ENCODE measurements at places on chromosomes 4 and X. TPM values are rescaled to one million over a fixed set of nuclear protein-coding genes. Genes with fewer than 3 reads are reported as not detected.
A peak's percentile ranks its signal among the peaks of the same experiment; 100 is the strongest.

GRCh38 chr4:118776157-118776954 lies 59.6 kb downstream of the SEC24D start:
- no peak for DNase-seq

UTP3 gene
- total RNA-seq = 14.8 TPM

GRCh38 chrX:3161681-3162080 lies 120.4 kb downstream of the ARSF start:
- DNase-seq = no peak

DNA sequence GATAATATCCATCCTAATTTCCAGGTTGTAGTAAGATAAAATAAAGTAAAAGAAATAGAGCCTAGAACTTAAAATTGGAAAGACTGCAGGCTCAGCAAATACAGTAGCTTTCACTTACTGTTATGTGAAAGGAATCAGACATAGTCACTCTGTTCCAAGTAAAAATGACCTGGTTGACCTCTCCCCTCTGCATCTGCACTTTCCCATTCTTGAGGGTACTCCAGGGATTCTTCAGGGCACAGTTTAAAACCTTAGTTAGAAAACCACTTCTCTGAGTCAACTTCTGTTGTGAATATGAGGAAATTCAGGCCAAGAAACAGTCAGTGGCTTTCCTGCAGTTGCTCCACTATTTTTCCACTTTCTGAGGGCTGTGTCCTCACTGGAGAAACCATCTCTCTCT lies 42.9 kb downstream of the FRAS1 start:
- no peak for DNase-seq

ADAM29 gene
- total RNA-seq = not detected

DNA sequence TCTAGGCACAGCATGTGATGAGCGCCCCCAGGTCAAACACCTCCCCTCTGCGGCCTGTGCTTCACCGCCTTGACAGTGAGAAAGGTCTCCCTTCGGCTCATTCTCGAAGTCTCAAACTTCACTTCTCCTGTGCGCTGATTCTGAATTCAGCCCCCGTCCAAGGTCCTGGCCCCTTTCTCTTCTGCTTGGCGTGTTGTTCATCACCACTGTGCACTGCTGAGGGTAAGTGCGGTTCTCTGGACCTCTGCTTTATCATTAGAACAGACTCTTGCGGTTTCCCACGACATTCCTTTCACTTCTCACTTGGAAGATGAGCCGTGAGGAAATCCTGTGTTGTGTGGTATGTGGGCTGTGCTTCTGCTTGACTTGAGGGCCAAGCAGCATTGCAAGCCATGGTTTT lies 11.9 kb downstream of the HTT-AS start:
- no peak for DNase-seq

GRCh38 chrX:73977542-73978169 lies 326.3 kb upstream of the ZCCHC13 start:
- DNase-seq = no peak

DNA sequence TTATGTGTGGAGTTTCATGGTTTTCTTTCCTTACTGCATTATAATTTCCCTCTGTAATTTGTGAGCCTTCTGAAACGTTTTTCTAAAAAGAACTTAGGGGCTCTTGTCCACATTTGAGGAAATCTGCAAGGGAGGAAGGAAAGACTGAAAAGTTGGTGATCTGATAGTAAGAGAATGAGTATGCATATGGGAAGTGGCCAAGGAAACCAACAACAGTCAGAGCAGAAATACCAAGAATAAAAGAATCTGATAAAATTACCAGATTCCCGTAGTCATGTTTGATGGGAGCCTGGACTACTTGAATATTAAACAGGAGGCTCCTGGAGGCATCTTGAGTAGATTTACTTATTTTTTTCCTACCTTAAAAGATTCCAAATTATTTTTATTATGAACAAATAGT lies 50.1 kb downstream of the MEPE start:
- DNase-seq = no peak

DNA sequence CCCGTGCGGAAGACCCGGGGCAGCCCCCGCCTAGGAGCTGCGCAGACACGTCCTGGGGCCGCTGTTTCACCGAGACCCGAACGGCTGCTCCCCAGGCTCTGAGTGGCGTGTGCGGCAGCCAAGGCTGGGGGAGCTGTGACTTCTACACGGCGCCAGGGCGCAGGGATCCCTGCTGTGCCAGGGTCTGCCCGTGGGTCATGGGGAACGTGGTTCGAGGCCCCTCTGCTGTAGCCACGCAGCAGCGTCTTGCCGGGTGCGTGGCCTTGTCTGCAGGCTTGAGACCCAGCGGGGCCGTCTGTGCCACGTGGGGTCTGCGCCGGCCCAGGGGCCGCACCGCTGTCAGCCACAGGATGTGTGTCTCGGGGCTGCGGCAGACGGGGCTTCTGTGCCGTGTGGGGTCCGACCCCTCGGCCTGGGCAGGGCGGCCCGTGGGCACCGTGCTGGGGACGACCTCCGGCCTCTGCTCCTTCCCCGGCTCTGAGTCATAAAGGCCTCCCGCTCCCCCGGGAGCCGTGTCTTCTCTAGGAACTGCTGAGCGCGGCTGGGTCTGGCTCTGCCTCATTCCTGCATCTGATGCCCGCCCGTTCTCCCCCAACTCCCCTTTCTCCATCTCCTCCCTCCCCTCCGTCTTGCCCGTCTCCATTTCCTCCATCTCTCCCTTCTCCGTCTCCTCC lies 12.7 kb upstream of the GTPBP6 start:
- peak; percentile 74 for DNase-seq

RELL1 gene
- total RNA-seq = 23.6 TPM

MAPK10 gene
- total RNA-seq = 4.1 TPM

STBD1 gene
- total RNA-seq = 29.4 TPM

TRAPPC2 gene
- 7.1 TPM for total RNA-seq

- no peak for DNase-seq
Measured at GRCh38 chr4:10075158-10075863, 41.3 kb downstream of the WDR1 start.

- DNase-seq = no peak
Measured at GRCh38 chr4:138269175-138269574, 27.0 kb upstream of the SLC7A11 start.

GRCh38 chr4:101418466-101418865 lies 71.1 kb upstream of the PPP3CA start:
- DNase-seq = no peak

- no peak for DNase-seq
Measured at GRCh38 chr4:4781936-4782707, 77.3 kb upstream of the MSX1 start.

MAGEC1 gene
- total RNA-seq = not detected

- no peak for DNase-seq
Measured at GRCh38 chrX:154731184-154731583, 19.7 kb downstream of the GAB3 start.

MAP7D2 gene
- 0.78 TPM for total RNA-seq

GRCh38 chr4:124095621-124096020 lies 616.9 kb downstream of the ANKRD50 start:
- no peak for DNase-seq

SLC49A3 gene
- 17.3 TPM for total RNA-seq

ZNF732 gene
- total RNA-seq = not detected

- no peak for DNase-seq
Measured at GRCh38 chrX:135393051-135393450, 28.7 kb upstream of the SMIM10L2A start.

GRCh38 chrX:123959281-123960063 lies 2.0 kb upstream of the STAG2 start:
- peak; percentile 73 for DNase-seq

DNA sequence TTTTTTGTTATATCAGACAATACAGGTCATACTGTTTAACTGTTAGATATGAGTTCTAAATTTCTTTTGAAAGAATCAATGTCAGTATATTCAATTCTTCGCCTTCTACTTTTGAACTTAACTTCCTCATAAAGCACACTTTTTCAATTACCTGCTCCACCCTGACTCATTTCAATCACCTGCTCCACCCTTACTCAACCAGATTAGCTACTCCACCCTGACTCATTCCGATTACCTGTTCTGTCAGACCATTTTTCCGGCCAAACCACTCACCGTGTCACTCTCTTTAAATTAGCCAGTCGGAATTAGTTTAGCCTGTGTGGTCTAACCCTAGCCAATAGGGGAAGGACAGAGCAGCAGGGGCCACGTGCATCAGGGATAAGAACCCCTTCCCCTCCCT lies 751.8 kb upstream of the POU3F4 start:
- no peak for DNase-seq

GRCh38 chr4:150826306-150826705 lies 188.8 kb downstream of the LRBA start:
- no peak for DNase-seq

DNA sequence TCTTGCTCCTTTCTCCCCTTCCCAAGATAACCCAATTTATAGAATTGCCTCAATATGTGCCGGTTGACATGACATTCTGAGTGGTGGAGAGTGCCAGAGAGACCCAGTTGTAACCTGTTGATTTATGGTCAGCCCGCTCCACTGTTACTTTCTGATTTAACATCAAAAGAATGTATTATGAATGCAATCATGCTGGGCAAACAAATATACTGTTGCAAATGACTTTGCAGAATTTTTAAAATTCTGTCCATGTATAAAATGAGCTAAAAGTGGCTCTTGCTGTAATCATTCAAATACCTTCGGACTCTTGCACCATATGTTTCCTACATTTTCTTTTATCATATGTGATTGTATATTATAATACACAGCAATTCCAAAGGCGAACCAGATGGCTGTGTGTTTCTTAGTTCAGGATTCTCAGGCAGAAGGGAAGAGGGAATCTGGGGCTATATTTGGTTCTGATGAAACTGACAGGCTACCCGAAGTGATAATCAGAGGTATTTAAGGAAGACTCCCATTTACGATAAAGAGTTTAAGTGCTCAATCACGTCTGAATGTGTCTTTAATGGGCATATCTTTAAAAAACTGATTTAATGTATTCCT lies 131.7 kb downstream of the CLCN4 start:
- DNase-seq = no peak

PRSS12 gene
- not detected for total RNA-seq

DNA sequence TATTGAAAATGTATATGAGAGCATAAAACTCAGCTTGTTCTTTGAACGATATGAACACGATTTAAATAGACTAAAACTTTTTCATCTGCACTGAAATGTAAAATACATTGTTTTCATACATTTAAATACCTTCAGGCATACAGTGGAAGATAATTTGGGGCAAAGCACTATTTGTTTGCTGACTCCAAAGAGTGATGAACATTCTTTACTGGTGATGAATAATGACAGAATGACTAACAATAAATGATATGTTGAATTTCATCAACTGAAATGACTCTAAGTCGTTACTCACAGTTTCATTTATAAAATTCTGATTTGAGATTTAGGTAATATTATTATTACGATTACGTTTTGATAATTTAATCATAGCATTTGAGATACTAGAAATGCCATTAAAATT lies 1160.1 kb downstream of the NLGN4X start:
- no peak for DNase-seq

- peak; percentile 44 for DNase-seq
Measured at GRCh38 chrX:13569479-13570260, at the start of gene EGFL6. TSS of gene EGFL6 (plus strand) at chrX:13569601. CDS start at chrX:13569862, 261 bp downstream.

DNA sequence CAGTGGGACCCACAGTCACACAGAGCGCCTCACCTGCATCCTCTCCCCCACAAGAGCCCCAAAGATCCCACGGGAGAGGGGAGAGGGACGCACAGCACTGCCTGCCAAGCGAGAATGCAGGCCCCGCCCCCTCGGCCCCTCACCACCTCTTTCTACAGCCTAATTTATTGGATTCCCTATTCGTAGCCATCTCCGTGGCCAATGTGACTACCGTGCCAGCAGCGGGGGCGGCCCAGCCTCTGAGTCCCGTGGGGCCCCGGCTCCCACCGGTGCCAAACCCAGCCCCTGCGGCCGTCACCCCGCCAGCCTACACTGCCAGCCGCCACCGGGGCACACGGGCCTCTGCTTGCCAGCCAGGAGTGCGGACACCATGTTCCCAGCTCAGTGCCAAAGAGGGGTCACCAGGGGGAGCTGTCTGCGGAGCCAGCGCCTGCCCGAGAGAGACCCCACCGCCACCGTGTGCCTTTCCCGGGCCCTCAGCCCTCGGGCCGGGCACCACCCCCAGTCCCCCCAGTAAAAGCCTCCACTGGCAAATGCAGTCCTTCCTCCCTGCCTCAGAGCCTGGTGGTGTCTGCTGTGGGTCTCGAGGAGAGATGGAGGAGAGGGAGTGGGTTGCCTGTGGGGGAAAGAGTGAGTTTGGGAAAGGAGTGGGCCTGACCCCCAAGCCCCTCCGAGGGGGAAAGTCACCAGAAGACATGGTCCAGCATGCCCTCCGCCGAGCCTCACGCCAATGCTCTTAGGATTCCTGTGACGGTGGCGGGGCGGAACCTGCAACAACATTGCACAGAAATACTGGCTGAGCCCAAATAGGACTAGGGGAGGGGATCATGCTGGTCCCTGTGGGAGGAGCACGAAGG lies 19.6 kb upstream of the PLXNB3 start:
- no peak for DNase-seq

C4orf36 gene
- total RNA-seq = 0.78 TPM

DNA sequence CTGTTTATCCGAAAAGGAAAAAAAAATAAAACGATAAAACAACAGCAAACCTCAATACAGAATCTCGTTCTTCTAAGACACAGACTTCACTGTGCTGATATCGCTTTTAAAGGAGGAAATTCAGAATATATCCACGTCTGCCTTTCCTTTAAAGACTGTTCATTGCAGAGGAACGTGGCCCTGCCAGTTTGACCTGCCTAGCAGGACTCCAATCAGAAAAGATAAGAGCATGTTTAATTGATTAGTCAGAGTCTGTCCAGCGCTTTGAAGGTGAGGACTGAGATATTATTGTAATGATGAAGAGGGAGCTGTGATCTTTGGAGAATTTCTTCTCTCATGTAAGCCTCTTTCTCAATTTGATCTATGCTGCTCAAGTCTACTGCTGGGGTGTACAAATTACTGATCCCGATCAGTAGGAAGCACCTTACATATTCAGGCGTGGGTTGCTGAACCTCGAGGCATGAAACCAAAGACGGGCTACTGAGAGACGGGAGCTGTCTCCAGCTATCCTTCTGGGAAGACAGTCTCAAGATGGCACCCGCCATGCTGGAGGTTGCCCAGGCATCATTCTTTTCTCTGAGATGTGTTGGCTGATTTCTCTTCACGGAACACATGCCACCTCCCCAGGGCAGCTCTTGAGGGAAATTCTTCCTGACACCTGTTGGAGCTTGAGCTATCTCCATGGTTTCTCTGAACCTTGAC lies 146.1 kb downstream of the SHOX start:
- no peak for DNase-seq

- no peak for DNase-seq
Measured at GRCh38 chr4:87529187-87529586, at the start of gene SPARCL1. TSS of gene SPARCL1 (minus strand) at chr4:87529376. CDS start at chr4:87499574, 29,802 bp downstream.

DNA sequence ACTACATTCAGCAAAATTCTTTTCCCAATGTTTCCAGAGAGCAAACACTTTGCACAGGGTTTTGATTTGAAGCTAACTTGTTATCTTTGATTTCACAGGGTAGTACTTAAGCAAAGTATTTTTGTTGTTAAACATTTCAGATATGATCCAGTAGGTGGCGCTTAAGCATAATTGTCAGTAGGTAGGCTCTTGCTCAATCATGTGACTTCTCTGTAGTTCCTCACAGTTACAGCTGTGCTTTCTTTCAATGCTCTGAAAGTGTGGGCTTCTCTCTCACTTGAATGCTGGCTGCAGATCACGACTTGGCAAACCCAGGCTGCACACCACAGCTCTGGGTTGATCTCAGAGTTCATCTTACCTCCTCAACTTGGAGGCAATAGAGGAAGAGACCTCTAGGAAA lies 1016.5 kb downstream of the SH3BGRL start:
- no peak for DNase-seq

- DNase-seq = no peak
Measured at GRCh38 chrX:119853444-119853843, 681 bp upstream of the UPF3B start.

GNRHR gene
- total RNA-seq = not detected

AFM gene
- not detected for total RNA-seq

GRCh38 chr4:164768516-164768915 lies 14.6 kb downstream of the SMIM31 start:
- DNase-seq = no peak

- no peak for DNase-seq
Measured at GRCh38 chrX:10414862-10415261, 205.5 kb downstream of the MID1 start.

Measured in Right ventricle myocardium inferior (tissue), 1 donor.